ENCODE measurements at places on chromosomes 1 and 21.

DNA sequence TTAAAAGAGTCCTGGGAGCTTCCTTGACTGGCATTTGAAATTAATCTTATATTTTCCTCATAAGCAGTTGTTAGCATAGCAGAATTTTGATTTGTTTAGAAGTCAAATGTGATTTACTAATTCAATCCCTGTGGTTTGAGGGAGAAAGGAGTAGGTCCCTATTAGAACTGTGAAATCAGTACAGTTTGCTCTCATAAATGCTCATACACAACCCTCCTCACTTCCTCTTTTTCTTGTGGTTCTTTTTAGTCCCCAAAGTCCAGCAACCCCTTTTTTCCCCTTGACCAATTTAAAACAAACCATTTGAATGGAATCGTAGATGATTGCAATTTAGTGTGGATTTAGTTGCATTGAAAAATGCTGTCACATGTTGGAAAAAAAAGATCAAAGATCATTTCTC, 9.2 kb upstream of the IFI44 start:
- DNase-seq = no peak

DNA sequence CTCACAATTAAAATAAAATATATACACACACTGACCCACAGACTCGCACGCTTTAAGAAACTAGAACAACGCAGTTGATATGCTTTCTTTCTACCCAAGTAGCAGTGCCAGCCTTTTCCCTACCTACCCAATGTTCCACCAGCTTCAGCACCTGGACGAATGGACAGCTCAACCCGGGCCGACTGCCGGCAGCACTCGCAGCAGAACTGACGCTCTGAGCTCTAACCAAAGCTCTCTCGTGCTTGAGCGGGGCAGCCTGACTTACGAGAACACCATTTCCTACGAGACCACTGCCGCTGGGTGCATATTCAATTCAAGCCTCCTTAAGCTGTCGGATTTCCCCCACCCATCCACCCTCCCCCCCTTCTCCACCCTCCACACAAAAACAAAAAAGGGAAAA, 127.4 kb upstream of the DPYD start:
- DNase-seq = peak; percentile 64

DNA sequence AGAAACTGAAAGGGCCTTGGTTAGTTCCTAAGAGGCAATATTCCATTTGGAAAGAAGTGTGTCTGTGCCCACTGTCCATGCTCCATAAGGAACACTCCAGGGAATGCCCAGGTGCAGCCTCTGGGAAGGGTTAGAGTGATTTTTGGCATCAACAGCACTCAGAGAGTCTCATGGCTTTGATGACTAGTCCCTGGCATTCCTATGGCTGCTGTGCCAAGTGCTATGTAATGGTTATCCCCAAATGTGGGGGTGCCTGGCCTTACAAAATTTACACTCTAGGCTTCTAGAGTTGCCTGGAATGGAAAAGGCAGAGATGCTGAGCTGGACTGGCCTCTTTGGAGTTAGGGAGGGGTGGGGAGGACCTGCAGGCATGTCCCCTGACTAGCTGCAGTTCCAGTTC, 75.0 kb upstream of the BCAR3 start:
- DNase-seq = no peak

DNA sequence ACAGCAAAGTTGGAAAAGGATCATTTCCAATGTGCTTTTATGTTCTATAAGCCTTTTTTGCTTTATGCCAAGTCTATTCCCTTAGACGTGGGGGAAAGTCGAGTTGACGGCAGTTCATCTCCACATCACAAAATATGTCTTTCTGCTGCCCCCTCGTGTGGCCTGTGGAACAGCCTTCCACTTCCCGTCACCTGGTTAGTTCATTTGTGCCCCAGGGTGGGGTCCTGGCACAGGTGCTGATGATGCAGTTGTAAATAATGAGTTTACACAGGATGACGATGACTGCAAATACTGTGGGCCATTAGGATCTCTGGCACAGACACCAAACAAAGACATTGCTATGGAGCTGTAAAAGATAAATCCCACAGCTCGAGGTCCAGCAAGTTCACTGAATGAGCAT, 10.0 kb upstream of the OTUD3 start:
- no peak for DNase-seq

- peak; percentile 71 for DNase-seq
These were observed at the start of gene S1PR1 for GRCh38 chr1:101236516-101237228. TSS of gene S1PR1 (plus strand) at chr1:101237019. CDS start at chr1:101238985, 1,966 bp downstream.

- no peak for DNase-seq
These were observed 156.0 kb upstream of the BACE2 start for GRCh38 chr21:41011951-41012366.

GRCh38 chr21:39181205-39181818, 1.9 kb downstream of the PSMG1 start:
- no peak for DNase-seq

- DNase-seq = no peak
These were observed 209.8 kb upstream of the GRIK3 start for GRCh38 chr1:37244083-37244480.

GRCh38 chr1:214584805-214585766, 17.9 kb upstream of the CENPF start:
- no peak for DNase-seq

- DNase-seq = no peak
These were observed 138.1 kb downstream of the NR5A2 start for GRCh38 chr1:200165493-200166220.

DNA sequence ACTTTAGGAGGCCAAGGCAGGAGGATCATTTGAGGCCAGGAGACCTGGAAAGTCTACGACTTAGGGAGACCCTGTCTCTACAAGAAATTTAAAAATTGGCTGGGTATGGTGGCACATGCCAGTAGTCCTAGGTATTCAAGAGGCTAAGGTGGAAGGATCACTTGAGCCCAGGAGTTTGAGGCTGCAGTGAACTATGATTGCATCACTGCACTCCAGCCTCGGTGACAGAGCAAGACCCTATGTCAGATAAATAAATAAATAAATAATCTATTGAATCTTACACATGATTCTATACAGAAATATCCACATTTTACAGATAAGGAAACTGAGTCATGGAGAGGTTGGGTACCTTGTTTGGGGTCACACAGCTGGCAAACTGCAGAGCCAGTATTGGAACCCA, 89.1 kb downstream of the MAN1C1 start:
- no peak for DNase-seq

GRCh38 chr1:68826836-68827235, 330.0 kb upstream of the DEPDC1 start:
- DNase-seq = no peak

- DNase-seq = no peak
These were observed 1.4 kb downstream of the GJA4 start for GRCh38 chr1:34794001-34794789.

GRCh38 chr1:61450872-61451571, 273.9 kb downstream of the TM2D1 start:
- no peak for DNase-seq

DNA sequence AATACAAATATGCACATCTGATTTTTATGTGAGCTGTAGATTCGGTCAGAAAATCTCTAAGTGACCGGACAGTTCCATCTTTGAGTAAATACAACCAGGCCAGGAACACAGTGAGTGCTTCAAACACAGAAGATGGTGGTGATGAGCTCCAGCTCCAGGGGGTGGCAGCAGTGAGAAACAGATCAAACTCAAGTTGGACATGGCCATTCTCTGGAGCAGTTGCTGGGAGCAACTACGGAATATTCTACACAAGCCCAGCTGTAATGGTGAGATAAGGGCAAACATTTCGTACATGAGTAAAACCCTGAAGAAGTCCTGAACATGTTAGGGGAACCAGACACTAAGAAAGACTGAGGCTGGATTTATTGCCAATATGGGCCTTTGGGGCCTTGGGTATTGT, 100.7 kb downstream of the BARHL2 start:
- DNase-seq = no peak

DNA sequence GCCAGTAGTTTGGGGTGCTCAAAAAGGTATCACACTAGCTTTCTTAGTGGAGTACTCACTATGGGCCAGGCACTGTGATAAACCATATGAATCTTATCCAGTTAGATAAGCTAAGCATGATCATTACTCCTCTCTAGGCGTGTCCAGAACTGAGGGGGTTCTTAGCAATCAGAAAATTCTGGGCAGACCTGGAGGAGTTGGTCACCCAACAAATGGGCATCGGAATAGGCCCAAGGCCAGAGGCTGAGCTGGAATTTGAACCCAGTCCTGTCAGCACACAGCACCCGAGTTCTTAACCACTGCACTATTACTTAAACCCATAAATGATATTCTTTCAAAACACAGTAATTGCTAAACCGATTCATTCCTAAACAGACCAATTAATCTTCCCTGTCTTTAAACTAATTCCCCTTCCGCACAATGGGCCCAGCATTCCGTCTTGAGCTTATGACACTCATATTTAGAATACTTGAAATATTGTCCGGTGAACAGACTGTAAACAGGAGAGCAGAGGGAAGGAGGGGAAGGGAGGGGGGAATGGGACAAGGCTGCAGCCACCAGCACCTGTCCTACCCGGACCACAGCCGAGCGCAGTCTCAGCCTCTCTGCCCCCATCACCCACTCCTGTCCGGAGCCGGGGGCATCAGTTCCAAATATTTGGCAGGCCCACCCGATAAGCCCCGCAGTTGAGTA, 113.0 kb upstream of the GADD45A start:
- no peak for DNase-seq

DNA sequence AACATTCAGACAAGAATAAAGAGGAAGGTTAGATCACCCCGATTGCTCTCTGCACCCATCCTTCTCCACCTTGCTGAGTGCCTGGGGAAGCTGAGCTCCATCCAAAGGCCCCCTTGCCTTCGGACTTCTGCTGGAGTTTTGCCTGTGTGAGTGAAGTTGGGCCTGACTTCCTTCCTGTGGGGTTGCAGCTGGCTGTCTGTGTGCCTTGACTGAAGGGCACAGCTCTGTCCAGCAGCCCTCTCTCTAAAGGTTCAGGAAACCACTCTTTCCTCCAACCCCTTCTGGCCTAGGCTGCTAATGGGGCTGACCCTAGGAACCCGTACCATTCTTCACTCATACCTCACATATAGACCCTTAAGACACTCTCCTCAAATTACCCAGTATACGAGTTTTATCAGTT, 173.4 kb upstream of the HMCN1 start:
- no peak for DNase-seq

DNA sequence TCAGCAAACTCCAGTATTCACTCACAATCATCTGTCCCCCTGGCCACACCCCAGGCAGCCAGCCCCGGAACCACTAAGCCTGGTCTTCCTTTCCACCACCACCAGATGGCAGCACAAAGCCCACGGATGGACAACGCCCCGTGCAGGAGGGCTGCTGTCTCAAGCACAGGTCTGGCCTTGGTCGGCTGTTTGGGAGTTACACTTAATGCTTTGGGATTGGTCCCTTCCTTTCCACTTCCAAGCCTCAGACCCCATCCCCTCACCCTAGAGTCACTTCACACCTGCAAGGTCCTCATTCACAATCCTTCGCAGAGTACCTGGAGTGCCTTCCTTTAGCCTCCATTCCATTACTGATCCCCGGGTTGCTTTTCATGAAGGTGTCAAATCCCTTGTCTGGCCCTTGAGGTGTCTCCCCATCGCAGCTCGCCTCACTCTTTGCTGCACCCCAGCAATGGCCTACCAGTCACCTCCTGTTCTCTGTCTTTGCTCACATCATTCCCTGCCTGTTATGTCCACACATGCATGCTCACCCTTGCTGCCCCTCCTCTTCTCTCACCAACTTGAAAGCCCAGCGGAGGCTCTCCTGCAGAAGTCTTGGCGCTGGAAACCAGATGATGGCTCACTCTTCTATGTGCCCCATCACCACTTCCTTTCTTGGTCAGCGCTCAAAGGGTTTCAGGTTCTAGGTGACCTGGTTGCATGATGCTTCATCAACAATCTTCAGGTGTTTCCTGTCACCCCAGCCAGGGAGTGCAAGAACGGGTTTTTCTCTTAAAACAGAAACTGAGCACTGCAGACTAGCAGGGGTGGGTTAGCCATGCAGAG, 24.9 kb upstream of the KCNA2 start:
- peak; percentile 76 for DNase-seq

GRCh38 chr1:1178794-1179331, 5.2 kb downstream of the TTLL10 start:
- no peak for DNase-seq

Measured in stimulated activated CD4-positive, alpha-beta T cell treated with anti-CD3 and anti-CD28 coated beads, TNF-alpha, amount 100 ng/mL, for 48 hours (primary cell).